ENCODE measurements at places on chromosomes 12 and 14.

- DNase-seq, result no peak
Observed at GRCh38 chr14:99573436-99574098, 30.4 kb downstream of the CCDC85C start.

DNA sequence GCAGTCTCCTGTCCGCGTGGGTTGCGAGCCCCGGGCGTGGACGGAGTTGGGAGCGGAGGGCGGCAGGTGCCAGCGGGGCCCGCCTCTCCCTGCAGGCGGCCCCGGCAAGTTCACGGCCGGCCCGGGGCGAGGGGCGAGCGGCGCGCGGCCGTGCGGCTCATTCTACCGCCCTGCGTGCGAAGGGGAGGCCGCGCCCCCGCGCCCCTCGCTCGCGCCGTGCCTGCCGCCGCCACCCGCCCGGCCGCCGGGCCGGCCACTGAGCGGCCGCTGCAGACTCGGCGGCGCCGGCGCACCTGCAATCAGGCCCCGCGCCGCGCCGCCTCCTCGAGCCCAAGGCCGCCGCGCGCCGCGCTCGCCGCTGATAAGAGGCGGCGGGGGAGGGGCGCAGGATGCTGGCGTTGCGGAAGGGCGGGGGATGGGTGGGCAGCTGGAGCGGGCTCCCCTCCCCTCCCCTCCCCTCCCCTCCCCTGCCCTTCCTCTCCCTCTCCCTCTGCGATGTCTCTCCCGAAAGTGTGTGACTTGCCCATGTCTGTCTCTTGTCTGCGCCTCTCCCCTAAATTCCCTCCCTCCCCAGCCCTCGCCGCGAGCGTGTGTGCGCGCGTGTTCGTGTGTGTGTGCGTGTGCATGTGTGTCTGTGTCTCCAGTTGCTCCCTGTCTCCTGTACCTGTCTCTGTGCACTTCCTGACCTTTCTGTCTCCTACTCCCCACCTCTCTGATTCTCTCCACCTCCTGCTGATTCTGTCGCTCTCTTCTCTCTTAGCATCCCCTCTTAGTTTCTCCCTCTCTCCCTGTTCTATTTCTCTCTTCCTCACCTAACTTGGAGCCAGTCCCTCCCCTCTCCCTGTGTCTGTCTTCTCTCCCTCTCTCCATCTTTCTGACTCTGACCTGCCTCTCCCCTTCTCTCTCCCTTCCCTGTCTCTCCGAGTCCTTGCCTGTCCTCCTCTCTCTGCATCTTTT, 768.1 kb upstream of the TBX3 start:
- DNase-seq, result no peak

- no peak for DNase-seq
Observed at GRCh38 chr14:31961896-31962295, 115.2 kb upstream of the ARHGAP5 start.

DNA sequence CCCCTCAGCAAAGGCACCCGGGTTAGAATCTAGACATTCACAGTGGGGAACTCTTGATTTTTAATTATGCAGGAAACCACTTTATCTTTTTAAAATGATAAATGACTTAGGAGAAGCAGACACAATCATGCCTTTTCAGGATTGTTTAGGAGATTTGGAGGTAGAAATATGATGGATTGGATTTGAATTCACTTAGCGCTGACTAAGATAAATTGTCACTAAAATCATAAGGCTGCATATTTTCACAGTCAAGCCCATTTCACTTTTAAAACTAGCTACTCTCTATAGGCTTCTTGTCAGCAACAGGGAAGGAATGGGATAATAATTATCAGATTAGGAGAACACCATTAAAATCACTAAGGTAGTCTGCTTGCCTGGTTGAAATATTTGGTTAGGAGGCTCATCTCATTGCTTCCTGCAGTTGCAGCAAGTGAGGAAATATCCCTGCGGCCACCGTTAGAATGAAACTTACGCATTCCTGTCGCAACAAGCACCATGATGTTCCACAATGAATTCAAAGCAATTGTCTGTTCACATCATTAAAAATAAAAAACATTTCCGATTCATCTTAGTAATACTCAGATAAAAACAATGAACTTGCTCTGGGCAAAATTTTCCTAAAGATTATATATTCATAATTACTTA, 31.9 kb downstream of the DACT1 start:
- DNase-seq, result no peak

DNA sequence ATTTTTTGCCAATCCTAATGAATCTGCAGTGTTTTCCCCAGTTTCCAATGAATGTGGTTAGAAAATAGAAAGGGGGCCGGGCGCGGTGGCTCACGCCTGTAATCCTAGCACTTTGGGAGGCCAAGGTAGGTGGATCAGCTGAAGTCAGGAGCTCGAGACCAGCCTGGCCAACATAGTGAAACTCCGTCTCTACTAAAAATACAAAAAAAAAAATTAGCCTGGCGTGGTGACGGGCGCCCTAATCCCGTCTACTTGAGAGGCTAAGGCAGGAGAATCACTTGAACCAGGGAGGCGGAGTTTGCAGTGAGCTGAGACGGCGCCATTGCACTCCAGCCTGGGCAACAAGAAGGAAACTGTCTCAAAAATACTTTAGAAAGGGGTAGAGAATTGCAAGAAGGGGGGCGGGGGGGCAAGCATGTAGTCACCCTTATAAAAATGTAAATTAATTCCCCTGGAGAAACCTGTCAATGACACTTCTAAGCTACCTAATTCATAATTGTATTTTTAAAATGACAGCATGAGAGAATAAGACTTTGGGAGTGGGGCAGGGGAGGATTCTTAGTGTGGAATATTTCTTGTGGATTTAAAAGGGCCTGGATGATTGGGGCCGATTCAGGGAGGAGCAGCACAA, 1.7 kb downstream of the KLHDC2 start:
- no peak for DNase-seq

DNA sequence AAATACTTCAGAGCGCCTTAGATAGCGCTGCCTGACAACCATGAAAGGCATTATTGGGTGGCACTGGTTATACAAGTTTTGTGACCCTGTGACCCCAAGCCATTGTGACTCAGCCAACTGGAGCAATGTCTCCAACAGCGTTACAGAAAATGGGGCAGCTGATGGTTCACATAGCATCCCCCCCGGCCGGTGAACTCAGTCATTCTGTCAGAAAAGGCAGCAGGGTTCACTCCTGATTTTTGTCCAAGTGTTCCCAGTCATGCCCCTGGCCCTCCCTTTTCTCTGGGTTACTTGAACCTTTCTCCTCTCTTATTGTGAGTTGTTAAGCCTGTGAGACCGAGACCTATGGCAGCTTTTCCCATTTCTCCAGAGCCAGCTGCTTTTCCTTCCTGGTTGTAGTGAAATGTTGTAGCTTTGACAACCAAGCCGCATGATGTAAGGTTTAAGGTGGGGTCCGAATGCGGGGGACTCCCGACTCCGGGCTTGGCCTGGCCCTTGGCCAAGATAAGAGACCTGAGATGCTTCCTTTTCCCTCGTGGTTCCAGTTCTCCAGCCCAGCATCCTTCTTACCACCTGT, 22.0 kb downstream of the CD9 start:
- no peak for DNase-seq

DNA sequence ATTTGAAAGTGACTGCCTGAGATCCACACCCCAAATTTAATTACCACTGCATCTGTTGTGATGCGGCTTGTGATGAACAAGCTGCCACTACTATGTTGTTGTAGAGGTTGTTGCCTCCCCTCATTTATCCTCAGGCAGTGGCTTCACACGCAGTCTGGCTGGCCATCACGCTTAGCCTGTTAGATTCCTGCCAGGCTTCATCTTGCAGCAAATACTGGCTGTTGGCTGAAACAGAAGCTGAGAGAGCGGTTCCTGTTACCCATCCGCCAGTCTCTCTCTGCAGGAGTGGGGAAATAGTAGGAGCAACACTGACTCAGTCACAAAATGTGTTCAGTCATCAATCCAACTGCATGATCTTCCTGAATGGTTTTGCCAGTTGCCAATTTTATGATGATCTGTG, 934.4 kb downstream of the FLRT2 start:
- DNase-seq, result no peak

DNA sequence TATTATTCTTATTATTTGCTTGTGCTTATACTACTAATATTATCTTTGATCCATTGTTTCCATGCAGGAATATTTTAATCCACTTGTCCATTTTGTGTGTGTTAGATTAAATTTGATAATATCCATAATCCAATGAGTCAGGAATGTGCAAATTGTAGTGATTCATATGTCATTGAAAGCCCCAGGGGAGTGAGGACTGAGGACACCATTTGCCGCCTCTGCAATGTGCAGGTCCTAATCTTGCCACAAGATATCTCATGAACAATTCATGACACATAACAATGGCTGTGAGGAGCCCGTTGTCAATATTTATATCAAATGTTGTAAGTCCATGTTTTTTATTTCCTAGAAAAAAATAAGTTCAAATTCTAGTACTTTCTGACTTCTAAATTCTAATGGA, 250.5 kb downstream of the ZFP36L1 start:
- no peak for DNase-seq

DNA sequence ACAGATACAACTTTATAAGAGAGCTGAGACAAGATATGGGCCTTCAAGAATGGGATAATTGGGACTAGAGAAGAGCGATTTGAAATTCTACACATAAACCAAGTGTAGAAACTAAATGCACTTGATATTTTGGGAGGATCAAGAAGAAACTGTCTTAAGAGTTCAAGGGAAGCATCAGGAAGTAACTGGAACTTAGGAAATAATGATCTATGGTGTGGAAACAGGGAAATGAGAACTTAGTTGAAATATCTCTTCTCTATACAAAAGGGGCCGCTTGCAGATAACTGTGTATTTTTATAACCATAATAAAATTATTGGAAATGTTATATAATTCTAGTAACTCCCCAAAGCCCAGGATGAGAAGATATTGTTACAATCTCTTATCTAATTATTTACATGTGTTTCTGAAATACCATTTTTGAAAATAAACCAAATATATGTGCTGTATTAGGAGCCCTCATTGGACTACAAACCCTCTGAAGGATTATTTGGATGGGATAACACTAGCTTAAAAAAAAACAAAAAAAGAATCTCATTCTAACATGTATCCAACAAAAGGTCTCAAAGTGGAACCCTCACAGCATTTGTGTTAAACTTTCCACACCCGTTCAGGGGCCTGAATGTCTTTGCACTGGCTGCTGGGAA, 84.7 kb upstream of the FLRT2 start:
- no peak for DNase-seq

DNA sequence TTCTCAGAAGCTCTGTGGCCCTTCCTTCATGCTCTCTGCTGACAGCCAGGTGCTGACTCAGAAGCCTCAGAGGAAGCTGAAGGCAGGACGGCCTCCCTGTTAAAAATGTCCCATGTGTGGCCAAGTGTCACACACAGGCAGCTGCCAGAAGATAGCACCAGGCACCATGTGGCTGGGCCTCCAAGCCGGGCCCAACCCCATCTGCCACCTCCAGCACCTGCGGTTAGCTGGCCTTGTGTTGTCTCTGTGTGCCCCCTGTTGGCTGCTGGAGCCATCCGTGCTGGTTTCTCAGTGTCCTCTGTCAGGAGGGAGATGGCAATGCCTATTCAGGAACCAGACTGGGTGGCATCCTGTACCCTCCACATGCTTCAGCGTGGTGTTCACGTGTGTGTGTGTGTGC, 63.2 kb downstream of the TSPAN11 start:
- no peak for DNase-seq

DNA sequence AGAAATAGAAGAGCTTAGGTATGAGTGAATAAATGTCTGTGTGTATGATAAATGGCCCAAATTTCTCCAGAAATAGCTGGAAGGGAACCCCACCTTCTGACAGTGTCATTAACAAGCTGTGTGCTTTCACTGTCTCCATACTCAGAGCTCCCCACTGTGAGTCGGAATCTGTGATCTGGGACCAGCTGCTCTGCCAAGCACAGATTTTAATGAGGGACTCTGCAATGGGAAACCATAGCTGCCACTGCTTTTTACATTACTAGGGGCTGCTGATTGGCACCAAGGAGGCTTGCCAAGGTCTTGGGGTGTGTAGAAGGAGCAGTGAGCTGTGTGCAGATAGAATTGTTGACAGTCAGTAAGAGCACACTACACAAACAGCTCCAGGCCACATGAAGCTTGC, 244.2 kb upstream of the CCDC196 start:
- no peak for DNase-seq

- DNase-seq, result no peak
Observed at GRCh38 chr12:124921200-124922031, 7.0 kb upstream of the UBC start.

DNA sequence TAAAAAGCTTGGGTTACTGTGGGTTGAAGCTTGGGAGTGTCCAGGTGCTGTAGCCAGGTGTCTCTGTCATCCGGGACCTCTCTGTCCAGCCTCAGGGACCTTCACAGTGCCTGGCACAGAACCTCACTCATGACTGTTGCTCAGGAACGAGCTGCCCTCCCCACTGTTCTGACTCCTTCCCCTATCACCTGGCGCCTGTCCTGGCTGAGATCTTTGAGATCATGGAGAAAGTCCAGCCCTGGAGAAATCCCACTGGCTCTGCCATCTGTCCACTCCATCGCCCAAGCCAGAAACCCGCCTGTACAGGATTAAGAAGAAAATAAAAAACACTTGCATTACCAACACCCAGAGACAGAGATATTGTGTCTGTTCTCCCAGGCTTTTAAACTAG, 53.5 kb downstream of the DGLUCY start:
- DNase-seq, result no peak

DNA sequence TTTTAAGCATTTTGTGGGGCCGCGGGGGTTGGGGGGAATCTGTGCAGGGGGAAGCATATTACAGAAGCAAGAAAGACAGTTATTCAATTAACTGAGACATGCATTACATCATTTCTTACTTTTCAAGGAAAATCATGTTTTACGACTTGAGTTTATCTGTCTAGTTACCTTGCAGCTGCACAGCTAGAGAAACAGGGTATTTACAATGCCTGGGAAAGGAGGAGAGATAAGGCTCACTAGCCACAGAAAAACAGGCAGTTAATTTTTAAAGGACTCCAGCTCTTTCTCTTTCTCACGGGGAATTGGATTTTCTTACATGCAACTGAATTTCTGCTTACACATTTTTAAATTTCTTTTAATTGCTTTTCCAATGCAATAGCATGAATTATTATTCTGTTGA, 22.2 kb downstream of the FCF1 start:
- no peak for DNase-seq

DNA sequence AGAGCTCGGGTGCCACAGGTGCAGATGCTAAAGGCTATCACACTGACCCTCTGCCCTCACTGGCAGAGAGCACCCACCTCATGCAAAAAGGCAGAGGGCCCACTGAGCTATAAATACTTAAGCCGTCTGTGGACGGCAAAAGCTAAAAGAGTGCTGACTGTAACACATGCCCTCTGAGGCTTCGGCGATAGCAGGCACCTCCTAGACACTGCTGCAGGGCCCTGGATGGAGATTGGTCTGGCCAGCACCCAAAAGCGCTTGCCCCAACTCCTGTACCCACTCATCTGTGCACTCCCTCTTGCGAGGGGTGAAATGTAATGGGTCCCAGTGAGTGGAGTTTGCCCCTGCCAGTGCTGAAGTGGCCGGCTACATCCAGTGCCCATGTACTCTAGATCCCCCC, 148.7 kb downstream of the SLC16A7 start:
- DNase-seq, result no peak

DNA sequence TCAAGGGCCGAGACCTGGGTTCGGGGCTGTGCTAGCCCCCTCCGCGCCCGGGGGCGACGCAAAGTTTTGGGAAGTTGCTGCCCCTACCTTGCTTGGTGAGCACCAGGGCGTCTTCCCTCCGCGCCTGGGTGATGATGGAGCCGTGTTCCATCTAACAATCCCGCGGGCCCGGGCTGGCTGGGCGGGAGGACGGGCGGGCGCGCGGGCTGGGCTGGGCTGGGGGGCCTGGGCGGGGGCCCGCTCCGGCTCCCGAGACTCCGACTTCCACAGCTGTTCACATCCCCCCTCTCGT, 298 bp downstream of the CTDSP2 start:
- DNase-seq, result no peak
